ENCODE measurements at places on chromosomes 1 and 21.

- no peak for DNase-seq
These were observed 274.8 kb upstream of the C1orf105 start for GRCh38 chr1:172145656-172146055.

- DNase-seq: no peak
These were observed 50.8 kb upstream of the ACTRT2 start for GRCh38 chr1:2970311-2971071.

DNA sequence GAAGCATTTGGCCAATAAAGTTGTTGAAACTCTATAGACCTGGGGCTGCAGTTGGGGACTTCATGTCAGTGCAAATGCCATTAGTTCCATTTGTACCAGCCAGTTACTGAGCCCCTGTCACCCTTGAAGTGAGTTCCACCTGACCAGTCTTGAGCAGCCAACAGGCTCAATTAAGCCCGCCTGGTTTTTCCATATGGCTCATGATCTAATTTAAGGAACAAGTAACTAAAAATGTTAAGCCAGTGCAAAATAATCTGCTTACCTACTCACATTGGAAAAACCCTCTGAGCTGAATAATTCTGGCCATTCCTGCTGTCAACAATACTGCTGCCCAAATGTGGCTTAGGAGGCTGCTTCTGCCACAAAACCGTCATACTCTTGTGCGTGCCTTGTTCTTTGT lies 21.6 kb downstream of the NSUN4 start:
- DNase-seq: no peak

- no peak for DNase-seq
These were observed 5.4 kb upstream of the SLC35D1 start for GRCh38 chr1:67059346-67059745.

GRCh38 chr21:14070049-14070893 lies 140.5 kb downstream of the LIPI start:
- no peak for DNase-seq

GRCh38 chr1:26689504-26689903 lies 6.3 kb upstream of the ARID1A start:
- no peak for DNase-seq

DNA sequence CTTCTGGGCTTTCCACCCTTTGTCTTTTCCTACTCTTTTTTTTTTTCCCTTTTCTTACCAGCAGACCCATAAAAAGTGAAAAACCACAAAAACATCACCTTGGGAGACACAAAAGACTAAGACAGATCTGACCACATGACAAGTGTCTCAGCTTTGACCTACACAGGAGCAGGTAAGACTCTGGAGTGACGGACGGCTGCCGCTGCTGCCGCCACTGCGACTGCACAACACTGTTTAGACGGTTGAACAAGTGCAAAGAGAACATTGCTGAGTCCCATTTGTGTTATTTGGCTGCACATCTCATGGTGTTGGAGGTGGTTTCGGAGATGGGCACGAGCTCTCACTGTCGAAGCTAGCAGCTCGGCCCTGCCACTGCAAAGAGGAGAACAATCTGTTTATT lies 62.0 kb downstream of the SYT6 start:
- DNase-seq: no peak

GRCh38 chr1:112889052-112889768 lies 66.8 kb downstream of the SLC16A1 start:
- DNase-seq: no peak

DNA sequence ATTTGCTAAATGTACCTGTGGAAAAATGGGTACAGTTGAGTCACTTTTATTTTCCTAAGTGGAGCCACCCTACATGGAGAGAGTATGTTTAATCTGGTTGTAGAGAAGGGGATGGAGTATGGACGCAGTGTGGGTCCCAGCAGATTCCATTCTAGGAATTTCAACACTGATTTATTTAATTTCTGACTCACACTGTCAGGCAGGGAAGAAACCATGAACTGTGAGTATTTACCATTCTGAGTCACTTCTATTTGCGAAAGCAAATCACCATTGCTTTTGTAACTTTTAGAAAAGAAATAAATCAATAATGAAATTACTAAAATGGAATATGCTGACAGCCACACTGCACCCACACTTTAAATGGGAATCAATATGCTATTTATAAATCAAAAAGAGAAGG lies 339.0 kb downstream of the DSCAM start:
- no peak for DNase-seq

DNA sequence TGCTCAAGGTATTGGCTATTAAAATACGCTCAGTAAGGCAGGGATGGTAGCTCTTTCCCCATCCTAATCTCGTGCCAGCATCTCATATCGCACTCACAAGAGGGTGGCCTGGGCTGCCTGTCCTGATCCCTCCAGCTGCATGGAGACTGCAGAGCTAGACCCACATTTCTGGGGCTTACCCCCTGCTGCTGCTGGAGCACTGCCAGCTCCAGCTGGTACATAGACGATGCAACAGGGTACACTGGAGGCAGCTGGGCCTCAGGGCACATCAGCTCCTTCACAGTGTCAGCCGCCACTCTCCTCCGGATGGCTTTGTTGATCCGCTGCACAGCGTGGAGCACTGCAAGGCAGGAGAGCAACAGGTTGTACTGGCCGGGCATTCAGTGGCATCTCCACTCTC lies 16.0 kb downstream of the IQGAP3 start:
- no peak for DNase-seq

DNA sequence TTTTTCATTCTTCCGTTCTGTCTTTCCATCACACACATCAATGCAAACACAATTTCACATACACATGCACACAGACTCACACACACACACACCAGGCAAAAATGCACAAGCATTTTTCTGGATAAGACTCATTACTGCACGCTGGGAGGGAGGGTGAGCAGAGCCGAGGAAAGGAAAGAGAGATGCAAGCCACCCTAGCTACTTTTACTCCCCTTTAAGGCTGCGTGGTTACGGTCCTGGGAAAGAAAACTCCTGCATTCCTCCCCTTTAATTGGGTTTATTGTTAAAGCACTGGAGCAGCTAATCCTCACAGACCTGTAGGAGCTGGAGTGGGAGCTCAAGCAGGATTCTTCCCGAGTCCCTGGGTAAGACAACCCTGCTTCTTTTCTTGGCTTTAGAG lies at the start of gene CAMK1G:
TSS of gene CAMK1G (plus strand) at position 307 of the 400 bp plus-strand sequence. CDS start 11,270 bp downstream, outside the sequence.
- DNase-seq: no peak

- DNase-seq: no peak
These were observed 22.2 kb downstream of the MKNK1 start for GRCh38 chr1:46581681-46582455.

- no peak for DNase-seq
These were observed 84.2 kb downstream of the SPSB1 start for GRCh38 chr1:9376886-9377333.

DNA sequence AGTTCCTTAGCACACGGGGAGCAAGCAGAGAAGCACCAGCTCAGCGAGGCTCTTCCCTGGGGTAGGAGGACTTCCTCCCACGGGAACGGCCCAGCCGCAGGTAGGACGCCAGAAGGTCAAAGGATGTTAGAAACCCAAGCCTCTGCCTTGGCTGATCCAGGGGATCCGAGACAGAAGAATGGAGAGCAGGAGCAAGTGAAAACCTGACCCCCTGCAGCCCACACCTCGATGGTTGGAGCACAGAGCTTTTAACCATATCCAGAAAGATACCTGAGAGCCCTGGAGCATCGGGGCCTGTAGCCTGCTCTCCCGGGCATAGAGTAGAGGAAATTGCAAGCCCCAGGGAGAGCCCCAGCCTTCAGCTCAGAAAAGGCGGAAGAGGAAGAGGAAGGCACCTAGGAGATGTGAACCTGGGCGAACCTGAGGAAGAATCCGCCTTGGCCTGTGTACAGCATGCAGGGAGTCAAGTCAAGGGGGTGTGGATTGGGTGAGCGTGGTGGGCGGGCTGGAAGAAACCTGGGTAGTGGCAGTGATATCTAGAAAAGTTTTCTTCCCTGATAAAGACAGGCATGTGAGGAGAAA lies 76.3 kb downstream of the PSMG1 start:
- DNase-seq: no peak

DNA sequence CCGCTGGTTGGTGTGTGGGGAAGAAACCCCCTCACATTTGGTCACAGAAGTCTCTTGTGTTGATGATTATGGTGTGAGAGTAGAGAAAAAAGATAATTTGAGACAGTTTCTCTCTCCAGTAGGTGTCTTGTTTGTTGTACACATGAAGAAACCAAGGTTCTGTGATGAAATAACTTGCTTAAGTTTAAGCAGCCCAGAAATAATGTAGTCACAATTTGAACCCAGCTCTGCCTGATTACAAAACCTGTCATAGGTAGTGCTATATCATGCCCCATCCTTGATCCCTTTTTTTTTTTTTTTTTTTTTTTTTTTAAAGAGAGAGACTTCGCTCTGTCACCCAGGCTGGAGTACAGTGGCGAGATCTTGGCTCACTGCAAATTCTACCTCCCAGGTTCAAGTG lies 4.9 kb downstream of the MFN2 start:
- DNase-seq: no peak

DNA sequence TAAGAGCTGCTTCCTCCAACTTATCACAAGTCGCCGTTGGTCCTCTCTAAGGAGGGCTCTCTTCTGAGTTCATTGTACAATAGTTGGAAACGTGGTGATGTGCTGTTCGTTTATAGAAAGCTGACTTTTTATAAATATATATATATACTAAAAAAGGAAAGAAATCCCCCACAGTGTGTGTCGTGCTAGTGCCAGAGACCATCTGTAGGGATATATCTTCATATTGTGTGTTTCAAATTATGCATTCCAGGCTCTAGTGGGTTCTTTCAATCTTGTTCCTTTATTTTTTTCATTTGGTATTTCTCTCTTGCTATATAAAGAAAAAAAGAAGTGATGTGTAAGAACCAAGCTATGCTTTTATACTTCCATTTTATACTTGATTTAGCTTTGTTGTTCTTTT lies 111.8 kb downstream of the TAS1R2 start:
- DNase-seq: no peak

- no peak for DNase-seq
These were observed 170.1 kb downstream of the NEK7 start for GRCh38 chr1:198326915-198327314.

GRCh38 chr1:220005489-220005888 lies 40.8 kb downstream of the EPRS1 start:
- DNase-seq: no peak

DNA sequence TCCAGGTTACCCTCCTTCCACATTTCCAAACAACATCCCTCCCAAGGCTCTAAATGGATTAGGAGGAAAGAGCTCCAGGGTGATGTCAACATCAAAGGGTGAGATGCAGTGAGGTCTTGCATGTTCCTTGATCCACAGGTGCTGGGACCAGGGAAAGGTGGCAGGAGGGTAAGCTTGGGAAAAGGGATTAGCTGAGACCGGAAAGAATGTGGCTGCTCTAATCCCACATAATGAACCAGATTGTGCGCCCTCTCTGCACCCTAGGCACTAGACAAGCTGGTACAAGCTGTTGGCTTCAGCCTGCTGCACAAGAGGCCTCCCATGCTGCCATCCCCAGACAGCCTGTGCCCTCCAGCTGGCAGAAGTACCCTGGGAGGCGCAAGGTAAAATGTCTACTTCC lies 34.9 kb downstream of the PLXNA2 start:
- no peak for DNase-seq

DNA sequence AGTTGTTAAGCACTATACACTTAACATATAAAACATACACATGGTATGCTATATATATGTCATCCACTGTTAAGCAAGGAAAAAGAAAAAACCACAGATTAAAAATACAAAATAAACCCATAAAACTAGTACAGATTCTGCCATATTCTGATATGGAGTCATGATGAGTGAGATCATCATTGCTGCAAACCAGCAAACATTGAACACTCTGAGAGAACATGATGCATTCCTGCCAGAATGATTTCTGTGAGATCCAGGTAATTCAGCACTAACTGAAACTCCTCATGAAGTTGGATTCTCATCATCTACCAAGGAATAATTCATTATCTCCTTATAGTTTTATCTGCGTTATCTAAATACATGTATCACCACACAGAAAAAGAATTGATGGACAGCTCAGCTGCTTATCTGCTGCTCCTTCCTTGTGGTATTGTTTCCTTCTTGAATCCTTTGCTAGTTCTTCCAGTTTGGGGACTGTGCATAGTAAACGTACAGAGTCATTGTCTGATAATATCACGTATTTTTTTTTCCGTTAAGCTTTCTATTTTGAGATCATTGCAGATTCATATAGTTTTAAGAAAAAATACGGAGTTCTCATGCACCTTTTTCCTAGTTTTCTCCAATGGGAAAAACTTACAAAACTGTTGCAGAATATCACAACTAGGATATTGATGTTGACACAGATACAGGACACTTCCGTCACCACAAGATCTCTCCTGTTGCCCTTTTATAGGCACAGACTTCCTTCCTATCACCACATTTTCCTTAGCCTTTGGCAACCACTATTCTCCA lies 9.3 kb downstream of the RAB4A start:
- no peak for DNase-seq

DNA sequence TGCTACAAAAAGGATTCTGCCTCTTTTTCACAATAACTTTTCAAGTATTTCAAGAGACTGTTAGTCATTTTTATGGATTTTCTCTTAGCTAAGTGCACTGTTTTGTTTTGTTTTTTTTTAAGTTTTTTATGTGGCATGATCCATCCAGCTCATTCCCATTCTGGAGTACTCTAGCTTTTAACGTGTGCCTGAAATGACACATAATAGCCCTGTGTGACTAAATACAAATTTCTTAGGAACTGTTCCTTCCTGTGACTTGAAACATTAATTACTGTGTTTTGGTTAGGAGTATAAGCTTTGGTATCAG lies 143.9 kb downstream of the HS2ST1 start:
- no peak for DNase-seq

GRCh38 chr1:198132060-198132781 lies 24.6 kb upstream of the NEK7 start:
- no peak for DNase-seq

DNA sequence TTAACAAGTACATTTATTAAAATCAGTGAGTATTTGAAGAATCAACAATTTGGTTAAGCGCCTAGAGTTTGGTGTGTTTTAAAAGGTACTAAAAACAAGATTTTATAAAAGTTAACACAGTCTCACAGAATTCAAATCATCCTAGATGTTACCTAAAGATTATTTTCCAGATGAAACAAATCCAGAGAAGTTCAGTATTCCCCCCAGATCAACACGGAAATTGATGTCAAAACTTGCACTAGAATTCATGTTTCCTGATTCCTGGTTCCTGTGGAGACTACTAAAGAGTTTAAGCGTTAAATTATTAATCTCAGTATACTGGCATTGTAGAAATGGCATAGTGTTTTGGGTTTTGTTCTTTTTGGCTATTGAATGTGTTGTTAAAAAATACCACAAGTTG lies 1.4 kb downstream of the PTBP2 start:
- no peak for DNase-seq

DNA sequence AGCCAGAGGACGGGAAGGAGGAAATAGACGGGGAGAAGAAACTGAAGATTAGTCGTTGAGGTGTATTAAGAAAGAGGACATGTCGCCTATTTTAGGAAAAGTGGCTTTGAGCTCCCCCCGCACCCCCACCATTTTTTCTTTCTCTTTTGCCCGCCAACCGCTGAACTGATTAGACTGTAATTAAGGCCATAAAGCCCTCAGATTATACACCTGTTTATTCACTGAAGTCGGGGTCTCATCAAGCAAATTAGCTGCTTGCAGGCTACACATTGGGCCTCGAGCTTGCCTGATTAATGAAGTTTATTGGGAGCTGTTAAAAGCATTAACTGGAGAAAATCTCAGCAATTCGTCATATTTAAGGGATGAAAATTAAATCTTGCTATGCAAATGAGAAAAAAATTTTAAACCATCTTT lies 119.4 kb upstream of the RRP15 start:
- DNase-seq: no peak

GRCh38 chr1:231918239-231919015 lies 291.8 kb downstream of the DISC1 start:
- no peak for DNase-seq
